DMS79 (cell line): ENCODE measurements at places on chromosomes 2 and 18.

GRCh38 chr2:152815634-152816257 lies 97.3 kb downstream of the ARL6IP6 start:
- DNase-seq, result no peak

GRCh38 chr2:70508711-70509462 lies 44.7 kb downstream of the TGFA start:
- no peak for DNase-seq

GRCh38 chr18:21513292-21513691 lies 87.2 kb downstream of the ESCO1 start:
- no peak for DNase-seq

DNA sequence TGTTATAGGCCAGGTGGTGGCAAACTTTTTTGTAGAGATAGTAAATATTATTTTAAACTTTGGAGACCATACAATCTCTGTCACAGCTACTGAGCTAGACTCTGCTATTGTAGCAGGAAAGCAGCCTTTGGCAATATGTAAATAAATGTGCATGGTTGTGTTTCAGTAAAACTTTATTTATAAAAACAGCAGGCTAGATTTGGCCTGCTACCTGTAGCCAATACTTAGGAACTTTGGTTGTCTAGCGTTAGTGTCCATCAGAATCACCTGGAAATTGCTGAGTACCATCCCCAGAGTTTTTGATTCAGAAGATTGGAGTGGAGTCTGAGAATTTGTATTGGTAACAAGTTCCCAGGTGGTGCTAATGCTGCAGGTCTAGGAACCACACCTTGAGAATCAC lies 23.8 kb upstream of the TNFRSF11A start:
- no peak for DNase-seq

DNA sequence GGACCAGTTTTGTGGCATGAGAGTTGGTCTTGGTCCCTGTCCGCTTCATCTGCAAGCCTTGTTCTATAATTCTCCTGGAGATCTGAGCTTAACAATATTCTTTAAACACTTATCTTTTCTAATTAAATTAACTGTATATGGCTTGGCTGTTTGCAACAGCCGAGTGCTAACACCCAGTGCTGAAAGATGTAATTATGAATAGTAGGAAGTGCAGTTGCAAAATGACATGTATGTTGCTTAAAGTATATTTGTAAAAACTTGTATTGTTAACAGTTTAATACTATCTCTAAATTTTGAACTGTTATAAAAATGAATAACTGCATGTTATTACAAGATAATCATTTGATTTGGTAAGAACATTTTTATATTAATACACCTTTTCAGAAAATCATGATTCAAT lies 45.1 kb downstream of the CCDC102B start:
- no peak for DNase-seq

DNA sequence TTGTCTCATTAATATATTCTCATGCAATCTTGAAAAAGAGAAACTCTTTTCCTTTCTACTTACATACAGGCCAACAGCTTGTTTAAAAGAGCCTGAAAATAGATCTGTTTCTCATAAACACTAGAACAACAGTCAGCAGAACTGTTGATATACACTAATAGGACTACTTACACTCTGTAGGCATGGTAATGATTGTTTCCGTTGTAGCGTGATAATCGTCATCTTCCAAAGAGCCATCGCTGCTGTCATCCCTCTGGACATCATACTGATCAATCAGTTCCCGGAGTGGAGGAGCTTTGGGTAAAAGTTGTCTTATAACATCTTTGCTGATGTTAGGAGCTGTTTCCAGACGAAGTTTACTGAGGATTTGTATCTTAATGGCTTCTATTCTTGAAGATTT lies 476 bp downstream of the MSTN start:
- DNase-seq, result no peak

DNA sequence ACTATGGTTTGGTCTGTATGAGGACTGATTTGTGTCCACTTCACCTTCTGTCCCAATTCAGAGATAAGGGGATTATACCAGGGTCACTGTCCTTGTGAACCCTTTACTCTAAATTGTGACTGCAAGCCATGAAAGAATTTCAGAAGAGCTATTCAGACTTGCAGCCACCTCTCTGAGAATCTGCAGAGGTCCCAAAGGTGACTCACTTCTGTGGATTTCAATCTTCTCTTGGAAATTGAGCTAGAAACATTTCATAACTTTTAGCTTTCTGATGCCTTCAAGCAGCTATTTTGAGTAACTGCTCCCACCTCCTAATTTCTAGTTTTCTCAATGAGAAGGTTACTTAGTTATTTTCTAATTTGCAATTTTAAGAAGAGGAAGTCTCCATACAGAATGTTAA lies 1242.4 kb upstream of the ACVR2A start:
- no peak for DNase-seq

DNA sequence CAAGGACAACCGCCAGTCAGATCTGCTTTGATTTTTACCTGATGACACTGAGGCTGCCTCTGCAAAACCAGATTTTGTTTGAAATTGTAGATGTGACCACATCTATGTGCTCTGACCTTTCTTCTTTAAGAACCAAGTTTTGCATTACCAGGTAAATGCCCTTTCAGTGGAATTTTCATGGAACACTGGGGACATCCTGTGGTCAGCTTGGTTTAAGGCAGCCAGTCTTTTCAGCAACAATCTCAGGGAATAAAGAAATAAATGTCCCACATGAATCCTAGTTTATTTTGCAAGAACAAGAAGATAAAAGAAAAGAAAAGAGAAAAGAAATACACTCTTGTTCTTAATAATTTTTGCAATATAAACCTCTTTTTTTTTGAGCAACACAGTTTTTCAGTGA lies 90.6 kb downstream of the POU3F3 start:
- no peak for DNase-seq

DNA sequence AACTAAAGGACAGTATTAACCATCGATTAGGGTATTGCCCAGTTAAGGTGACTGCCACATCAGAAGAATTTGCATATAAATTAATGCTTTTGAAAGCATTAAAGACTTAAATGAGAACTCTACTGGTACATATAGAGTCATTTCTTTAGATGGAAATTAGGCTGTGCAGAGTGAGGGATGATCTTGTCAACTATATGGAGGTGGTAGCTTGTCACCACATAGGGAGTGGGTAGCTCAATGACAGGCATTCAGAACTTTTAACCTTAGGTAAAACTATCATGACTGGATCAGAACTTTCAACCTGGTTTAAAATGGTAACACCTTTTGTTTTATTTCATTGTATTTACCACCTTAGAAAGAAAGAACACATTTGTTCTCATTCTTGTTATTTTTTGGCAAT lies 384.6 kb upstream of the LRRTM1 start:
- no peak for DNase-seq

DNA sequence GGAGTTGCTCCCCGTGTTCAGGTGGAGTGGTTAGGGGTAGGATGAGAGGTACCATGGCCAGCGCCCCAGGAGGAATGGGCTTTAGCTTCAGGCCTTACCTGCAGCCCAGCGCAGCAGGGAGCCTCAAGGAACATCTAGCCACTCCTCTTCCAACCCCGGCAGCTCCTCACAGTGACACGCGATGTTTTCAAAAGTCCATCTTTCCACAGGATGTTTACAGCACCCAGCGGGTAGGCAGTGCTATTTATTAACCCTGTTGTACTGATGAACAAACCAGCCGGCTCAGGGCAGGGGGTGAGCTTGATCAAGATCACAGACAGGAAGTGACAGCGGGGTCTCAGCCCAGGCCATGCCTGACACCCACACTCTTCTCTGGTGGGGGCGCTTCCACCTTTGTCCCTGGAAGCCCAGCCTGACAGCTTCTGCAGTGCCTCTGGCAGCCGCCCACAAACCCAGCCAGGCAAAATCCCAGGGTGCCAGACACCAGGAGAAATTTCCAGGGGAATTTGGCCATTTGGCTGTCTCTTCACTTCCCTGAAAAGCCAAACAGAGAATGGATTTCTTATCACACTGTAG lies 18.4 kb upstream of the PRLH start:
- DNase-seq, result no peak

DNA sequence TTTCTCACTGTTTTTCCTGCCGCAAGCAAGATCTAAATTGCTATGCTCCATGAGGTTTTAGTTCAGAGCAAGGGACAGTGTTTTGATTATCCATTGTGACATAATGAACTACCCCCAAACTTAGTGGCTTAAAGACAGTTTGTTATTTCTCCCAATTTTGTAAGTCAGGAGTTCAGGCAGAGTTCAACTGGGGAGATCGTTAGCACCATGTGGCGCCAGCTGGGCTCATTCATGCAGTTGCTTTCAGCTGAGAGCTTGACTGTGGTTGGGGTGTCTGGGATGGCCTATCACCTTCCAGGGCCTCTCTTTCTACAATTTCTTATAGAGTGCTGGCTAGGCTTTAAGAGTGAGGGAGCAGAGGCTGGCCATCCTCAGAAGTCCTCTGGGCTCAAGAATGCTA lies 382.9 kb upstream of the CELF4 start:
- DNase-seq, result no peak

GRCh38 chr18:73270920-73271634 lies 403.3 kb upstream of the NETO1 start:
- DNase-seq, result no peak

GRCh38 chr18:80194874-80195570 lies 52.3 kb downstream of the PARD6G start:
- no peak for DNase-seq

DNA sequence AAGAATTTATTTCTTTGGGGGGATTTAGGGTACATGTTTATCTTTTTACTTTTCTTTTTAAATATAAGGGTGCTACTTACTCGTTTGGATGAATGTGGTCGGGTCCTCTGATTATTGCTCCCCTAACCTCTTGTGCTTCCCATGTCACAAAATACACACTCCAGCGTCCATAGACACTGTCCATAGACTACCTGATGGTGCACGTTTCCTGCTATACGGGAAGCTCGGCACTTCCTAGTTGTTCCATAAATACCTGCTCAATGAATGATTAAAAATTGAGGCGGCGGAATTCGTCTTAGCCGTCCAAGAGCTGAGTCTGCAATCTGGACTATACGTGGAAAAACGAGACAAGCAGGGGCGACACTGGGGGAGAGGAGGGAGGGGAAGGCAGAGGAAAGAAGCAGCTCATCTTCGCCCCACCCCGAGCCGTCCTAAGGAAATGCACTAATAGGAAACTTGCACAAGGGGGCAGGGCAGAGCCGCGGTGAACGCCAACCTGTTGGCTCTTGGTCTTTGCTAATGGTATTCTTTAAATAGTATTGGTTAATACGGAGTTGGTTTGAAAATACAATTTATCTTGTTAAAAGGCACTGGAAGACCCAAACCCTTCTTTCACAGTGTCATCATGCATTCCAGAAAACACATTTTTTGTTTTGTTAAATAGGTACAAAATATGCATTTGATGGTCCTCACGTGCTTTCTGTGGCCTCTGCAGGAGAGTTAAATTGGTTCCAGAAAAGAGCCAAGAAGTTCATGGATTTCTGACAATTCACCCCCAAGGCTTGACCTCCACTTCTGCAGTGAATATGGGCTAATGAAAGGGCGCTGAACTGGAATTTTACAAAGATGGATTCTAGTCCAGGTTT lies 73.0 kb upstream of the KCTD1 start:
- DNase-seq, result no peak

DNA sequence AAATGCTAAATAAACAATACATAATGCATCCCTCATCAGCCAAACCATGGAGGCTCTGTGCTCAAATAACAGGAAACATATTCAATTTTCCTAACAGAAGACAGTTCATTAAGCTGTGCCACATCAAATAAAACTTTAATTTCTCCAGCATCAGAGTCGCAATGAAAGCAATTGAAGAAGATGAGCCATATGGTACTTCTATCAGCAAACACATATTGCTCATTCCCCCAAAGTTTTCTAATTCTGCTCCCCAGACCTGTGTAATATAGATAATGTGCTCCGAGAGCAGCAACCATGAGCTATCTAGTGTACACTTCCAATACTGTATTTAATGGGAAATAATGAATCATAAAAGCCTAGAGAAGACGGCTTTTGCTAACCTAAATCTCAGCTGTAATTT lies 263.2 kb downstream of the MEIS1 start:
- DNase-seq, result no peak

DNA sequence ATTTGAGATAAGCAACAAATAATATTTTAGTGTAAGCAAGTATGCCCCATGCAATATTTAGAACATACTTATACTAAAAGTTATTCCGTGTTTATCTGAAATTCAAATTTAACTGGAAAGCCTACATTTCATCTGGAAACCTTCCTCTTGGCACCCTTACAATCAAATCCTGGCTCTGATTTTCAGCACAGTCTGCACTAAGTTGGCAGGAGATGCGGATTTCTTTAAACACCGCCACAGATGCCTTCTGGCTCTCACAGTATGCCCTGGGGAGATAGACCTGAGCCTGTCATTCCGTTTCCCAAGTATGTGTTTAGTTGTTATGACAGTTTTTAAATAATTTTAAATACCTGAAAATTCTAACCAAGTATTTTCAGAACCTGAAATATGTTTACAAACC lies 7.3 kb upstream of the MLPH start:
- no peak for DNase-seq

DNA sequence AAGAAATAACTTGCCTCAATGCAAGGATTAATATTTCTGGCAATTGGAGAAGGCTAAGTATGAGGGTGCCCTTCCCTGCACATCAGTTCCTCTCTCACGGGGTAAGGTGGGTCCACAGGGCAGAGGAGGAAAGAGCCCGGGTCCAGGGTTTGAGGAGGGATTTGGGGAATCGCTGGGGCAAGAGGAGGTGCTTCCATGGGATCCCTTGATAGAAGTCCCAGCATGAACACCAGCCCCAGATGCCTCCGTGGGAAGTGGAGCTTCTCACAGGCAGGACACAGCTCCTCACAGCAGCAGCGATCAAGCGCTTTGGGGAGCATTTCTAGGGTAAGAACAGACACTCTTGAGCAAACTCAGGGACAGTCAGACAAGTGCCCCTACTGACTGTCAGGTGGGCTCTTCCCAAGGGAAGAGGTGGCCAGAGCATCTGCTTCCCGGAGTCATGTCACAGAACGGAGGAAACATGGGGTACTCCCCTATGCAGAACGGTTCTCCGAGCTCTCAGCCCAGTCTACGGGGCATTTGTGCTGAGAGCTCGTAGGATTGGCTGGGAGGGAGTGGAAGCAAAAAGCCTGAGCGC lies 218.9 kb upstream of the ARL4C start:
- DNase-seq, result no peak

DNA sequence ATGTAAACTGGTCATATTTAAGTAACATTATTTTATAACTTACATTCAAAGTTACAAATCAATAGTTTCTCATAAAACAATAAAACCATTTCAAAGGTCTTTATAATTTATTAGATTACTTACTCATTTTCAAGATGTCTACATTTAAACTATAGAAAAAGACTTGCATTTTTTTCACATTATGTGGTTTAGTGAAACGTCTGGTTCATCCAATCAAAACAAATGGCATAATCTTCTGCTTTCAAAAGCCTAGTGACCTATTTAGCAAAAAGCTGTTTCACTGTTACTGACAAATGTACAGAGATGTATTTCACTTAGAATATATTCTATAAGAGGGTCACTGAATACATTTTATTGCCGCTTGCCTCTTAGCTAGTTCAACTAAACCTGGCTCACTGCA lies 49.3 kb upstream of the MCM6 start:
- no peak for DNase-seq

GRCh38 chr2:158487419-158487818 lies 30.7 kb downstream of the PKP4 start:
- DNase-seq, result no peak
